ENCODE measurements at places on chromosomes 3 and 15.

DNA sequence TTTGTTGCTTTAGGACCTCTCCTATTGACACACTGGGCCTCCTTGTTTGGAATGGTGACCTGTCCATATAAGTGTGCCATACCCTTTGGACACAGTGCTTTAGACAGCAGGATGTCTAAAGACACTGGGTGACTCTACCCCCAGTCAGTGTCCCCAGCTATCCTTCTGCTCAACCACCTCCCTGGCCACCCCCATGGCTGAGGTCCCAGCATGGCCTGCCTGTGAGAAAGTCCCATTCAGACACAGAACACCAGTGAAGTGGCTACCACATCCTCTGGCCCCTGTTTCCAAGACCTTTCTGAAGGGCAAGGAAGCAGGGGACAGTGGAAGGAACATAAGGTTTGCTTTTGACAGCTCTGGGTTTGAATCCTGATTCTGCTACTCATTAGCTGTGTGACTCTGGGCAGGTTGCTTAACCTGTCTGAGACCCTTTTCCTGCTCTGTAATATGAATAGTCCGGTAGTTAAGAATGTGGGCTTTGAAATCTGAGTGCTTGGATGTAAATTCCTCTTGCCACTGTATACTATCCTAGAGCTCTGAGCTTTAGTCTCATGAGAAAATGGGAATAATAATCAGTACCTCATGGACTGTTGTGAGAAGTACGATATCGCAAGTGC lies 6.3 kb upstream of the AP3S2 start:
- DNase-seq = no peak

DNA sequence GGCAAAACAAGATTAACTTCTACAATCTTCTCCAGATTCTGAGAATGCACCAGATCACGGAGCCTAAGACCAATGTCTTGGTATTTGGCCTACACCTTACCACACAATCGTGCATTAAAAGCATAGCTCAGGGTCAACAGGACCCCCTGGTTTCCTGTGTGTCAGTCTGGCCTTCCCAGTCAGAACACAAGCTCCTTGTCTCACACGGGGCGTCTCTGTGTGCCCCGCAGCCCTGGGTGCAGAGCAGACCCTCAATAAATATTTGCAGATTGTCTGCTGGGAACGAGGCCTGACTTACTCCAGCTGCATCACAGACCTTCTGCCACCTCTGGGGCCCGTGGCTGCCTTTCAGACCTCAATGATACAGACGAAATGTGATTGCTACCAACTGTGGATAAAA lies 82.5 kb upstream of the CTNNB1 start:
- DNase-seq = no peak

GRCh38 chr3:197942956-197943556 lies 6.9 kb upstream of the RPL35A start:
- DNase-seq = peak; percentile 73

- DNase-seq = no peak
Observed at GRCh38 chr3:149534671-149535332, 60.3 kb downstream of the TM4SF4 start.

- peak; percentile 50 for DNase-seq
Observed at GRCh38 chr3:142586803-142587406, 8.4 kb upstream of the ATR start.

GRCh38 chr15:70054884-70055387 lies 42.8 kb downstream of the TLE3 start:
- DNase-seq = no peak

DNA sequence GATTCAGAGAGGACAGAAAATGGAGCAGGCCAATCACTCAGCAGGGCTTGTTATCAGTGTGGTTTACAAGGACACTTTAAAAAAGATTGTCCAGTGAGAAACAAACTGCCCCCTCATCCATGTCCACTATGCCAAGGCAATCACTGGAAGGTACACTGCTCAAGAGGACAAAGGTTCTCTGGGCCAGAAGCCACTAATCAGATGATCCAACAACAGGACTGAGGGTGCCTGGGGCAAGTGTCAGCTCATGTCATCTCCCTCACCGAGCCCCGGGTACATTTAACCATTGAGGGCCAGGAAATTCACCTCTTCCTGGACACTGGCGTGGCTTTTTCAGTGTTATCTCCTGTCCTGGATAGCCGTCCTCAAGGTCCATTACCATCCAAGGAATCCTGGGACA lies 513.7 kb upstream of the EPHA6 start:
- DNase-seq = no peak

DNA sequence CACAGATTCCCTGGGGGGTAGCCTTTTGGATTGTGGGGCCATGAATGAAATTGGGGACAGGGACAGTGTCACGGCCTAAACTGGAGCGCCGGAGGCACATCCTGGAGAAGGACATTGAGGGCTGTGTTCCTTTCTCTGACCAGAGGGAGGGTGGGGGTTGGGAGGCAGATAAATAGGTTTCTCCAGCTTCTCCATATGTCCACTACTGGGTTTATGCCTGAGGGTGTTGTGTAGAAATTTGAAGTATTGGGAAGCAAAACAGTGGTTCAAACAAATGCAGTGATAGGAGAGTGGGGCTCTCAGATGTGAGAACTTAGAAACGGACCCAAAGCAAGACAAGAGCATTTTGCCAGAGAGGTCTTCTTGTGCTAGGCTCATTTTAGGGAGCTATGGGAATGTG lies 34.3 kb downstream of the TRIM71 start:
- DNase-seq = no peak

- no peak for DNase-seq
Observed at GRCh38 chr15:40104296-40104864, 4.3 kb downstream of the BMF start.

DNA sequence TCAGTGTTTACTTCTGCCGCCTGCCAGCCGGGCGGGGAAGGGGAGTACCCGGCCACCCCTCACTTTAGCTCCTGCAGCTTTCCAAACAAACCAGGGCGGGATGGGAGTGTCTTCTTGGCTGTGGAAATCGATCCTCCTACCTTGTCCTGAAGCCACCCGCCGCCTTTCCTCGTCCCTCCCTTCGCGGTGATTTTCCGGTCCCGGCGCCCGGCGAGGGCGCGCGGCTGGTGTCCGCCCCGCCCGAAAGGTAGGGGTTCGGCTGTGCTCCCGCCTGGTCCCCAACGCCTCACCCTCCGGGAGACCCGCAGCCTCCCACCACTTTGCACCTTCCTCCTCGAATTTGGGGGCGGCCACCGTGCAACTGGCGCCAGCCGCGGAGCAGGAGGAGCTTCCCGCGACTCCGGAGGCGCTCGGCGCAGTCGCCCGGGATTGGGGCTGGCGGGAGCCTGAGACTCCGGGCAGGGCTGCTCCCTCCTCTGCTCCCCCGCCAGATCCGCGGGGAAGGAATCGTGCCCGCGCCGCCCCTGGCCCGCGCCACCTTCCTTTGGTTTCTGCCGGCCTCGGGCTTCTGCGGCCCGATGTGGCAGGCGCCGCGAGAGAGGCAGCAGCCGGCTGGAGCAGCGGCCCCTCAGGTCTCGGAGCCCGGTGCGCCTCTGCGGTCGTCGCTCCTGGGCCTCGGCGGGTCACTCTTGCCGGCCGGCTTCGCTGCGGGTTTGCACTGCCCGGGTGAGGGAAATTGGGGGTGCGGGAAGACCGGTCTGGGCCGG lies 30.7 kb upstream of the ST3GAL6 start:
- DNase-seq = no peak

DNA sequence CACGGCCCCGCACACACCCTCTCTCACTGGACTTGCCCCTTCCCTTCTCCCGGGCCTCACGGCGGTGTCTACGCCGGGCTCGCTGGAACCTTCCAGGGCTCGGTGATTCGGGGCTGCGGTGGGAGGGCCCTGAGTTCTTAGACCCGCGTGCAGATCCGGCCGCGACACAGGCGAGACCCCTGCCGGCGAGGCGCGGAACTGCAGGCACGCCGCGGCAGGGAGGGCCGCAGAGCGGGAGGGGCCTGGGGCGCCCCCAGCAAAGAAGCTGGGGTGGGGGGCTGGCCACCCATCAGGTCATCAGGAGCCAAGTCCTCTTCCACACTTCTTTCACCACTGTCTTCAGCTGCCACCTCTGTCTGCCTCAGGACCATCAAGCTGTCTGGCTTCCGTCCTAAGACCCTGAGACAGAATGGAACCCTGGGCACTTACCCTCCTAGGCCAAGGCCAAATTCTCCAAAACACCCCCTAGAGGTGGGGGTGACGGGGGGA lies 164.5 kb downstream of the XXYLT1 start:
- peak; percentile 65 for DNase-seq

GRCh38 chr15:96353930-96354730 lies 23.6 kb downstream of the NR2F2 start:
- DNase-seq = no peak

DNA sequence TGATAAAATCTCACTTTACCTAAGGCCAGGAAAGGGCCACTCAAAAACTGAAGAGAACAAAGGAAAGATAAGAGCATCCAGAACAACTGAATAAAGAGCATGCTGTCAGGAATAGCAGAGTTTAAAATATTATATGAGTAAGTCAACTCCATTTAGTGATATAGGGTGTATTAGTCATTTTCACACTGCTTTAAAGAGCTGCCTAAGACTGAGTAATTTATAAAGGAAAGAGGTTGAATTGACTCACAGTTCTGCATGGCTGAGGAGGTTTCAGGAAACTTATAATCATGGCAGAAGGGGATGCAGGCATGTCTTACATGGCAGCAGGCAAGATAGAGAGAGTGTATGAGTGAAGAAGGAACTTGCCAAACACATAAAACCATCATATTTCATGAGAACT lies 778.0 kb upstream of the NECTIN3 start:
- DNase-seq = no peak

GRCh38 chr15:68599153-68599545 lies 20.4 kb downstream of the CORO2B start:
- no peak for DNase-seq

- DNase-seq = no peak
Observed at GRCh38 chr3:19970327-19970726, 23.4 kb downstream of the RAB5A start.

DNA sequence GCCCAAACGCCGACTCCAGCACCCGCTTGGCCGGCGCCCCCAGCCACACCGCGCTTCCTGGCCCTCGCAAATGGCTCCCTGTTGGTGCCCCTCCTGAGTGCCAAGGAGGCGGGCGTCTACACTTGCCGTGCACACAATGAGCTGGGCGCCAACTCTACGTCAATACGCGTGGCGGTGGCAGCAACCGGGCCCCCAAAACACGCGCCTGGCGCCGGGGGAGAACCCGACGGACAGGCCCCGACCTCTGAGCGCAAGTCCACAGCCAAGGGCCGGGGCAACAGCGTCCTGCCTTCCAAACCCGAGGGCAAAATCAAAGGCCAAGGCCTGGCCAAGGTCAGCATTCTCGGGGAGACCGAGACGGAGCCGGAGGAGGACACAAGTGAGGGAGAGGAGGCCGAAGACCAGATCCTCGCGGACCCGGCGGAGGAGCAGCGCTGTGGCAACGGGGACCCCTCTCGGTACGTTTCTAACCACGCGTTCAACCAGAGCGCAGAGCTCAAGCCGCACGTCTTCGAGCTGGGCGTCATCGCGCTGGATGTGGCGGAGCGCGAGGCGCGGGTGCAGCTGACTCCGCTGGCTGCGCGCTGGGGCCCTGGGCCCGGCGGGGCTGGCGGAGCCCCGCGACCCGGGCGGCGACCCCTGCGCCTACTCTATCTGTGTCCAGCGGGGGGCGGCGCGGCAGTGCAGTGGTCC lies 3.5 kb downstream of the ISLR2 start:
- no peak for DNase-seq

GRCh38 chr3:16888785-16889607 lies 4.2 kb downstream of the PLCL2 start:
- DNase-seq = no peak
